ENCODE measurements at places on chromosomes 4 and X.

- DNase-seq: no peak
These were observed 70.7 kb upstream of the SLC4A4 start for GRCh38 chr4:71268166-71268565.

DNA sequence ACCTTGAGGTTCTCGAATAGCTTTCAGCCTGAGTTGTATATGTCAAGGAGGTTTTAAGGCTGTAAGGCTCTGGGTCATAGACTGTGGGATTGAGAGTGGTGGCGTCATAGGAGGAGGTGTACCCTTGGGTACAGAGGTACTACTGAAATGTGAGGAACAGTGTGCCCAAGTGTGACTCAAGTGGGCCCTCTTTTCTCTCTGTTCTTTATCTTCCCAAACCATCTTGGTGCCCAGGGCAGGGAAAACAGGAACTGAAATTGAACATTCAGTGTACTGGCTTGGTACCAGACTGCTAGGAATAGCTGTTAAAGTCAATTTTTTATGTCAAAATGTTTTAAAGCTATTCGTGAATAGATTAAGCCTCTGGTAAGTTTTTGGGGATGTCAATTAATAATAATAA lies 136.2 kb upstream of the RPS6KA3 start:
- no peak for DNase-seq

GRCh38 chrX:43656005-43656494 lies at the start of gene MAOA:
Gene MAOA, plus strand, starts transcription at chrX:43656299. Its CDS starts 43 bp downstream, at chrX:43656342.
- DNase-seq: peak; percentile 43

- no peak for DNase-seq
These were observed 48.0 kb upstream of the MAP3K15 start for GRCh38 chrX:19563327-19563726.

- DNase-seq: no peak
These were observed 1.0 kb downstream of the UGT2B17 start for GRCh38 chr4:68575081-68575480.

GRCh38 chr4:109368661-109369060 lies 65.0 kb upstream of the SEC24B start:
- peak; percentile 27 for DNase-seq

DNA sequence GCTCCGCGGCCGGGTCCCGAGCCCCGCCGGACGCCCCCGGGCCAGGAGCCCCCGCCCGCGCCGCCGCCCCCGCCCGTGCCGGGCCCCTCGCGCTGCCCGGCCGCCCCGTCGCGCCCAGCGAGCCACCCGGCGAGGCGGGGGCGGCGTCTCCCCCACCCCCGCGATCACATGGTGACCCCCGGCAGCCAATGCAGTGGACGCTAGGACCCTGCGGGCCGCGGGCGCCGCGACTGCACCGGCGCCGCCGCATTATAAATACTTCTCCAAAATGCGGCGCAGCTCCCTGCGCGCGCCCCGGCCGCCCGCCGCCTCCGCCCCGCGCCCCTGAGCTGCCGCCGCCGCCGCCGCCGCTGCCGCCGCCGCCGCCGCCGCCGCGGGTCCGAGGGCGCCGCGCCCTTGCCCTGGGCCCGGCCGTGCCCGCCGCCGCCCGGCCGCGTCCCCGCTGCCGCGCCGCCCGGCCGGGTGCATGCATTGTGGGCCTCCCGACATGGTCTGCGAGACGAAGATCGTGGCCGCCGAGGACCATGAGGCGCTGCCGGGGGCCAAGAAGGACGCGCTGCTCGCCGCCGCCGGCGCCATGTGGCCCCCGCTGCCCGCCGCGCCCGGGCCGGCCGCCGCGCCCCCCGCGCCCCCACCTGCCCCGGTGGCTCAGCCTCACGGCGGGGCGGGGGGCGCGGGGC lies at the start of gene NAT8L:
NAT8L (plus strand) TSS at position 282 of the 680 bp plus-strand sequence; CDS start at position 467, 185 bp downstream.
- DNase-seq: peak; percentile 39

Measured in femur (tissue), 1 donor.